ENCODE measurements at places on chromosomes 5 and 9.

DNA sequence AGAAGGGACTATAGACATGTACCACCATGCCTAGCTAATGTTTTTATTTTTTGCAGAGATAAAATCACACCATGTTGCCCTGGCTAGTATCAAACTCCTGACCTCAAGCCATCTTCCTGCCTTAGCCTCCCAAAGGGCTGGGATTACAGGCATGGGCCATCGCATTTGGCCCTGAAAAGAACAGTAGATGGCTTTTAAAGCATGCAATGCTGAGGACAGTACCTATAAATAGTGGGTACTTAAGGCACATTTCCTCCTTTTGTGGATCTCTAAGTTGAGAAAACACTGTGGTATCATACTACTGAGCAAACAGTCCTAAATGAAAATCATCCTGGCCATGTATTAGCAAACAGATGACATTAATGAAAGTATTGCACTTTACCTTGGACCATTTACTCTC lies 119.4 kb downstream of the TTC39B start:
- DNase-seq, result no peak

DNA sequence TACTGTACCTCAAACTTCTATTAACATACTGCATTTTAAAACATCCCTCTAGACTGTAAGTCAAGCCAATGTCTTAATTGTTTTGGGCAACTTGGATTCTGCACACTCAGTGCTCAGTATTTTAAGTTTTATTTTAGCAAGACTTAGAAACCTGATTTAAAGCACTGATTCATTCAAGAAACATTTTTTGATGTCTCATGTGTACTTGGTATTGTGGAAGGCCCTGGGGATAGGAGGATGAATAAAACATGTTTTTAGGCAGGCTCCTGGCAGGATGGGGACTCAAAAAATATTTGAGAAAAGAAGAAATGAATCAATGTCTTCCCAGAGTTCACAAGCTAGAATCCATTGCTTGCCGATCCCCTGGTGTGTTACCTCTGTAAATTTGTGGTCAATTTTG lies 334.0 kb upstream of the PUM3 start:
- no peak for DNase-seq

DNA sequence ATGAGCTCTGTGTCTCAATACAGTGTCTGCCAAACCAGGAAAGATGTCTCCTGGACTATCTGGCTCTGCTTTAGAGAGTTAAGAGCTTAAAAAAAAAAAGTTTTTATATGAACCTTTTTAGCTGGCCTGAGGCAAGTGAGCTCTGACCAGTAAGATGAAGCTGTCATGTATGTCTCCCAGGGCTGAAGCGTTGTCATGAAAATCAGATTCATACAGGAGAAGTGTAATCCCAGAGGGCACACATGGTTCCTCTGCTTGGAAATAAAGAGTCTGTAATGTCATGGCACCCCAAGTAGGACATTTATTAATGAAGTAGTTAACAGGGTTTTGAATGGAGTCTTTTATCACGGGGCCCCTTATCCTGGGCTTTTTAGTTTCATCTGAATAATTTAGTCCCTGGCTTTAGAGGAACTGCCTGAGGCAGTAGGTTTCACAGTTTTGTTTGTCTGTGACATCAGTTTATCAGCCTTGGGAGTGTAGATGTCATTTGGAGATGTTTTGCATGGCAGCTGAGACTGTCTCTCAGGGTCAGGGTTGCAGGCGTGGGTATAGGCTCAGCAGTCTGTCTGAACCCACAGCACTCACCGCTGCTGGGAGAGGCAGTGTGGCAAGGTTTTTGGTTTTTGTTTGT lies 223.3 kb downstream of the DIRAS2 start:
- DNase-seq, result no peak

DNA sequence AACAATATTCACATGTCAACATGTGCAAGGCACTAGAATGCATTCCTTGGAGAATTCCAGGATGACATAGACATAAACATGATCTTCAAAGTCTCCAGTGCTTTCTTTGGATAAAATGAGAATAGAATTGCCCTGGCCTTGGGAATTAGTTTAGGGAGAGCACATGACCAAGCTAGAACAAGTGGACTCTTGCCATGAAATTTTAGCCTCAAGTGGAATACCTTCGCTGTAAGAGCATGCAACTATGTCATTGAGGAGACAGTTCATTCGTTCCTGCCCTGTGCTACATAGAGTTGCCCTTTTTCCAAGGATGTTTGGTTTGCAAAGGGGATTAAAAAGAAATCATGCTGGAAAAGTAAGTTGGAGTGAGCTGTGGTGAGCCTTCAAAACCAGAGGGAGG lies 42.7 kb downstream of the ZFAND5 start:
- DNase-seq, result no peak

DNA sequence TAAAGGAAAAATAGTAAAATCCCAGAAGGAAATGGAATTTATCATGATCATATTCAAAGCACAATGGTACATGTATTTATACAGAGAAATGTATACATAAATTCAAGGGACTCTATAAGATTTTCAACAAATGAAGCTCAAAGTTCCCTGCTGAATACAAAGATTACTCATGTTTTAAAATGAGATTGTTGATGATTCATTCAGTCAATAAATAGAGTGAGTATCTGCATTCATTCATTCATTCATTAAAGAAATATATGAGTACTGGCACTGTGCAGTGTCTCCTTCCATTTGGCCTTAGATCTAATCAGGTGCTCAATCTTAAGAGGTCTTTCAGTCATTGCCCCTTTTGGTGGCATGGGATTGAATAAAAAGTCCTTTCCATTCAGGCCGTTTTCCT lies 310.0 kb downstream of the KIAA0825 start:
- no peak for DNase-seq

DNA sequence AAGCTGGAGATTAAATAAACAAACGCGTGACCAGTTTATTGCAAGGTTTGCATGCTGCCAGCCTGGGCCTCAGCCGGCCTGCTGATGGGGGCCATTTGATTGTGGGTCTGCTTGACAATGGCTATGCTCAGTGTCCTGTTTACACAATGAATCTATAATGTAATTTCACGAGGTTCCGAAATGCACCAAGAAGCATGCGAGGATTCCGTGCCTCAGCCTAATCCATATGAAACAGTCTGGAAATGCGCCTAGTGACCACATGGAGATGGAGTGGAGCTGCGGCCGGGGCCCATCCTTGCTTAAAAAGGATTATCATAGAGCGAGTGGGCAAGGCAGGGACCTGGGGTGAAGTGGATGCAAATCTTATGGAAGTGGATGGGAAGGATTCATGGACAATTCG lies 382.4 kb downstream of the CDK5RAP2 start:
- DNase-seq, result no peak

- no peak for DNase-seq
Observed at GRCh38 chr5:78009937-78010527, 233.9 kb upstream of the TBCA start.
